AG04450 (cell line): ENCODE measurements at places on chromosomes 3 and 15.

DNA sequence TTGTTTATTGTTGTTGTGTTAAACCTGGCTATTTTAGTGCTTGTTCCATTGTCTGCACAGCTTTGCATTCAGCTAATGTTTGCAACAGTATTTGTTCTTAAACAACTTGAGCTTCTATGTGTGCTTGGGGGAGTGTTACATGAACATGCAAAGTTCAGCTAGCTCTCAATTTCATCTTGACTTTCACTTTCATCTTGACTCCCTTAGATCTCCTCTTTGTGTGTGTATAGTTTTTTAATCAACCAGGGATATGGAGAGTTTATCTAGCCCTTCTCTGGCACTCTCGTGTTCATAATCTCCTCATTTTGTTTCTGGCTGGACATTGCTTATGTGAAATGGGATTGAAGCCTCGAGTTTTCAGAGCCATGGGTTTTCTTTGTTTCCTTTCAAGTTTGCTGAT is 212.4 kb upstream of the ZBTB20 start:
- no peak for DNase-seq

- DNase-seq: no peak
Measured at GRCh38 chr15:66038387-66039116, 169.3 kb downstream of the RAB11A start.

- DNase-seq: no peak
Measured at GRCh38 chr3:50652709-50653108, 22.0 kb upstream of the DOCK3 start.

DNA sequence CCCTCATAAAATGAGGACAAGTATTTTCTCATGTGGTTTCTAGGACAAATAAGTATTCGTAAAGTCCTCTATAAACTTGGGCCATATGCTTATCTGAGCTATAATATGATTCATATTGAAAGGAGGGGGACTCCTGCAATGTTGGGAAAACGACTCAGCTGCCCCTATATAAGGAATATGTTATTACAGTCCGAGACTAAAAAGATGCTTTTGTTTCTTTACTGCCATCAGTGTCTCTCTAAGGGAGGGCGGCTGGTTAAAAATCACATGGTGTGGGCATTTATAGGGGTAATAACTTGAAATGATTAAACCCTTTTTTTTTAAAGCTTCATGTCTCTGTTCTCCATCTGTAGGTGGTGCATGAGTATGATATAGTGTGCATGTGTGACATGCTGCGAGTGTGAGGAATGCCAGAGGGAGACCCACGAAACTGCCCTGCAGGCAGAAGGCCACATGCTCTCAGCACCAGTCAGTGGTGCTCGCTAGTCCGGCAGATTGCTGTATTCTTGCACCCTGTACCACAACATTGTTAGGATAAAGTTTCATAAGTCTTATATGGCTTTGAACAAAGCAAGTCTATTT is 256.0 kb upstream of the CTDSPL start:
- DNase-seq: no peak

- no peak for DNase-seq
Measured at GRCh38 chr3:123083383-123084124, 16.7 kb downstream of the PDIA5 start.

- DNase-seq: no peak
Measured at GRCh38 chr3:45664578-45664977, 24.6 kb upstream of the SACM1L start.

DNA sequence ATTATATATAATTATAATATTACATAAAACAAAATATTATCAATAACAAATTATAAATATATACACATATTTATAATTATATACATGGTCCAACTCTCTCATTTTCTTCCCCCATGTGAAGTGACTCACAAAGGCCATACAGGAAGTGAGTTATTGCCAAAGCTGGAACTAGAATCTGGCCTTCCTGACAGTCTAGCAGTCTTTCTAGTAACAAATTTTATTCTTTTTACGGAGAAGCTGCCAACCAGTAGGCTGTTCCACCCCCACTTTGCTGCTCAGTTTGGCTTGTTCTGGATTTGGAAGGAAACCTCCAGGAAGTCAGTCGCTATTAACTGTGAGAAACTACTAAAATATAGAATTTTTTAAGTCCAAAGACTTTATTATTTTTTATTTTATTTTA is 79.6 kb downstream of the DHX36 start:
- no peak for DNase-seq

GRCh38 chr15:29750754-29751153 is 71.5 kb downstream of the TJP1 start:
- no peak for DNase-seq

DNA sequence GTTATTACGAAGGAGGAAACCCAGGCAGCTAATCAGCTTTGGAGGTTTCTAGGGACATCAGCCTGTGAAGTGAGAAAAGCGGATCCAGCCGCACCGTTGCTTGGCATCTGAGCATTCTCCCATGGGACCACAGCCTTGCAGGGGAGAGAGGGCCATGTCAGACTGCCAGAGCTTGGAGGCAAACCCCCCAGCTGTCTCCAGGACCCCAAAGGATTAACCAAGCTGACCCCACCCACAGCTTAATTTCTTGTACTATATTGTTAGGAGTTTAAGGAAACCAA is 5.1 kb downstream of the IGDCC3 start:
- DNase-seq: no peak

GRCh38 chr3:126116526-126116925 is 32.6 kb upstream of the SLC41A3 start:
- no peak for DNase-seq

GRCh38 chr15:38593524-38593923 is 28.9 kb upstream of the RASGRP1 start:
- no peak for DNase-seq

DNA sequence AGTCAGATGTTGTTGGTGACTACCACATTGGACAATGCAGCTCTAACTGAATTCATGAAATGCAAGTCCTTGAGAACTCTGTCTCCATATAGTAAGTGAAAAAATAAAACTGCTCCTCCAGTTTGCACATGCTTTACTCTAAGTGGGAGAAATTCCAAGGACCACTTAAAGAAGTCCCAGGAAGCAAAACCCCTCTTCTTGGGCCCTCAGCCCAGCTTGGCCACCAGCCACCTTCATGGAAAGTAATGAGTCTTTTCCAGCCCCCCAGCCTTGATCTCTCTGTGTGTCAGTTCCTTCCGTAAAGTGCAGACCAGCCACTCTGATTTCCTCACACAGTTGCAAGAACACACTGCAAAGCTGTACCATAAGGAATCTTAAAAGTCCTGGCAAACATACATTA is 34.5 kb downstream of the DAPK2 start:
- no peak for DNase-seq

DNA sequence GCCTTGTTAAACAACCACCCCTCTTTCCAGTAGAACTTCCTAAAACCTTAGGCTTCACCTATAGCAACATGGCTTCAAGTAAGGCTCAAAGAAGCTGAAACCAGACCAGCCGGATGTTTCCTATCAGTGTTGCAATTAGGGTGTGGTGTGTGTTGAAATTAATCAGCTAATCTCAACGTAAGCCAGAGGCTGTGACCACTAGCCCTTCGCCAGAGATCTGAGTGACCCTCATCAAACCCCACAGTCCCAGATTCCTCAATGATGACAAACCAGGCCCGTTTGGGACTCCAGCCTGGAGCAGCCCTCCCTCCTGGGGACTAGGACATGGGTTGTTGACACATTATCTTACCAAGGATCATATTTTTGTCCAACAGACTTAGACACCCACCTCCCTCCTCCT is 27.3 kb downstream of the CYP11A1 start:
- no peak for DNase-seq

DNA sequence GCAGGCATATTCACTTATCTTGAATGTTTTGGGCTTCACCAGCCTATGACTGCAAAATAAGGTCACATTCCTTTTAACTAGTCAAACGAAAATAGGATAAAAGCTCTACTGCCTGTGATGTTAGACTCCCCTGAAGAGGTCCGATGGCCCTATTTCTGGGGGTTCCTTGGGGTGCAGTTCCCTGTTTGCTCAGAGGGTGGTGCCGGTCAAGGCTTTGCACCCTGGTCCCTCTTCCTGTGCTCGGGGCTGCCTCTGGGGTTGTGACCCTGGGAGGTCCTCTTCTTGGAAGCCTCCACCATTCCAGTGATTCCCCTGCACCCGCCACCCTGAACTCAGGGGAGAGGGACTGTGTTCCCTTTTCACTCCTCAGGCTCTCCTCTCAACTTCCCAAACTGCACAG is 86.7 kb upstream of the ANKRD34C start:
- no peak for DNase-seq

- DNase-seq: no peak
Measured at GRCh38 chr3:38109580-38110313, 27.2 kb downstream of the ACAA1 start.

DNA sequence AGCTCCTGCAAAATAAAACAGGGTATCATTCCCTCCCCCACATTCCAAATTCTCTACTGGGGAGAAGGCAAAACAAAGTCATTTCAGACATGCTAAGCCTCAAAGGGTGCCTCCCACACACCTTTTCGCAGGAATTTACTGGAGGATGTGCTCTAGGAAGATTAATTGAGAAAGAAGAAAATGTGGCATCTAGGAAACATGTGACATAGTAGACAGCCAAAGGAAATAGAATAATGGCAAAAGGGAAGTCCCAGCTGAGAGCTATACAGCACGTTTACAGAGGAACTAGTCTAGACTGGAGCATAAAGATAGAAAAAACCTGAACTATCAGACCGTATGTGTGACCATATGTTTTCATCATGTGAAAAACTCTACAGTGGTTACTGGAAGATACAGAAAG is 58.8 kb upstream of the MELTF start:
- no peak for DNase-seq

DNA sequence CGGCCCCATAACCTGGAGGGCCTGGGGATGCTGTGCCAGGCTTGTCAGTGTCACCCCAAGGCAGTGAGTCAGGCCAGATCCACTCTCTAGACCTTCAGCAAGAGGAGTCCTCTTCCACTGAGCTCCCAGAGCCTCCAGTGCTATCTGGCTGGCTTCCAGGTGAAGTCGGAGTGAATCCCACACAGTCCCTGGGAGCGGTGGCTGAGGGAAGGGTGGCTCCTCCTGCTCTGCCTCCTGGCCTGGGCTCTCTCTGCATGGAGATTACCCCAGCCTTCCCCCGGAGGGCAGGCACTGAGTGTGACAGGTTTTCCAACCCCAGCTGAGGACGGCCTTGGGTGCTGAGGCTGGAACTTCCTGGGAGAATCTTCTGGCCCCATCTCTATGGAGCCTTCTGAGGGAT is 82.7 kb downstream of the EPHB1 start:
- DNase-seq: no peak

DNA sequence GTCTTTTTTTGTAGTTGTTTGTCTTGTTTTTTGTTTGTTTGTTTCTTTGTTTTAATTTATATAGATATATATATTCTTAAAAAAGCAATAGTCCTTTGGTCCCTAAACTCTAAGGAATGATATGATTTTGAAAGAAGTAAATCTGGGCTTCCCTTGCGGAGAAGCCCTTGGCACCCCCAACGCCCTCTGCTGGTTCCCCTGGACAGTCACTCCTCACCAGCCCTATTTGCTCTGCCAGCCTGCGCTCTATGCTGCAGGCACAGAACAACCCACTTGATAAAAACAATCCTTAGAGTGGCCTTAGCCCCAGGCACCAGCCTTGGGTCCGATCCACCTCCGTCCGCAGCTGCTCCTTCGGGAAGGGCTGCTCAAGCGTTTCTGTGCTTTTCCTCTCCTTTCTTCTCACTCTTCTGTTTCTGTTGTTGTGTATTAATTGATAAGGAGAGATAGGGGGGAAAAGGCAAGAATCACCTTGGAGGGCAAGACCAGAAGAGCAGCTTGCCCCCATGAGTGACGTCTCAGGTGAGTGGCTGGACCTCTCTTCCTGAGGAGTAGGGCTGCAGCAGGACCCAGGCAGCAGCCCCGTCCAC is 13.7 kb upstream of the PARP6 start:
- DNase-seq: no peak

- no peak for DNase-seq
Measured at GRCh38 chr15:83688201-83688600, 34.3 kb downstream of the ADAMTSL3 start.

DNA sequence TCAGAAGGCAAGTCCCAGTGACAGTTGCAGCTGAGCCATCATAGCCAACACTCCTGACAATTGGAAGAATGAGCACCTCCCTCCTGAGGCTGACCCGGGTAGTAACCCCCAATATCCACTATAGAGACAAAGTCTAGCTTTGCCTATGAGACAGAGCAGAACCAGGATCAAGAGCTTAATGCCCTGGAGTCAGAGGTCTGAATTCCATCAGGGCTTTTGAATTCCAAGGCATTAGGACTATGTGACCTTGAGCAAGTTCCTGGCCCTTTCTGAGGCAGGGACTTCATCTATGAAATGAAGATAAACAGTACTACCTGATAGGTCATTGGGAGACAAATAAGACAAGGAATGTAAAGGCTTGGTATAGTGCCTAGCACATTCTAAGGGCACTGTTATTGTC is 3.1 kb upstream of the INAFM2 start:
- DNase-seq: no peak

DNA sequence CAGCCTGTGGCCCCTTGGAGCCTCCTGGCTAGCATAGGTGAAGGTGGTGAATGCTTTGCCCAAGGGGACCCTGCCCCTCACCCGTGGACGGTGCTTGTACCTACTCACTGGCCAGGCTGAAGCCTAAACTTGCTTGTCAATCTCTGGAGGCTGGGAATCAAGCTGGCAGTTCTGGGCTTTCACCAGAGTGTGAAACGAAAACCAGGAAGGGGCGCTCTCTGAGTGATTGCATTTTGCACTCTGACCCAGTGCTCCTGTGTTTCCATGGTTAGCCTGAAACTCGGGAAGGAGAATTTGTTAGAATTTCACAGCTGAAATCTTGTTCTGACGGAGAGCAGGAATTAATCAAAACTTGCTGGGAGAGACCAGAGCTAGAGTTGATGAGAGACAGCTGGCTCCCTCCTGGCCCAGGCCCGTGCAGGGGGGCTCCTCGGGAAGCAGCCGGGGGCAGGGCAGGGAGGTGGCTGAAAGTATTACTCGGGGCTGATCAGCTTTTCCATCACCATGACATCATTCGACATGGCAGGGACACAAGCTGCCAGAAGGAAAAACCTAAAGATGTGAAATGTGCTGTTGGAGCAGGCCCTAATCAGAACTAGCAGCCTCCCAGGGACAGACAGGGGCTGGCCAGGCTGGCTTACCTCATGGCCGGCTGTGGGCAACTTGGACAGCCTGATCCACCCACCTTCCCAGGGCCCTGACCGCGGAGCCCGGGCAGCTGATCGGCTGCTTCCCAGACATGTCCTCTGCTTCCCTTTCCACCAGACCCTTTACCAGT is 323.6 kb upstream of the CTDSPL start:
- DNase-seq: no peak
